ENCODE measurements at places on chromosomes 1 and 21.

GRCh38 chr1:3746389-3746829 is 5.8 kb upstream of the CCDC27 start:
- DNase-seq: no peak

GRCh38 chr1:245459621-245460020 is 304.8 kb downstream of the KIF26B start:
- no peak for DNase-seq

DNA sequence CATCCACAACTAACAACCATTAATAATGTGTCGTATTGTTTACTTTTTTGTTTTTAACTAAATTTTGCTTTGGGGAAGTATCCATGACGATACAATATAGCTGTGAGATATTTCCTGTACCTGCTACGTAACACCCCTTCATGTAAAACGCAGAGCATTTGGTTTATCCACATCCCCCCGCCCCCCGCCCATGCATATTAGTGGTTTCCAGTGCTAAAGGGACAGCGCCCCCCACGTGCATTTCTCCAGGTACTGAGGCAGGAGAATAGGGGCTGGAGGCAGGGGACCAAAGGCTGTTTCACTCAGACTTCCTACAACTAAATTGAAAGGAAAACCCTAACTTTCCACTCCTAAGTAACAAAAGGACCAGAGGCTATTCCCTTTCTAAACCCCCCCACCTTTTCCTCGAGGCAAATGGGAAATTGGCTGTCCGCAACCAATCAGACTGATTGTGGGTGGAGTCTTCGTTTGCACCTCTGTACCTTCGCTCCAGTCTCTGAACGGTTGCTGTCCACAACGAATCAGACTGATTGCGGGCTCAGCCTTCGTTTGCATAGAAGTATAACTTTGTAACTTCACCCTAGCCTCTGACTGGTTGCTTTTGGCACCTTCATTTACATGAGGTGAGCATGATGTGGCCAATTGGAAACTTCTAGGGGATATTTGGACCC is 12.2 kb upstream of the RIPK4 start:
- no peak for DNase-seq

DNA sequence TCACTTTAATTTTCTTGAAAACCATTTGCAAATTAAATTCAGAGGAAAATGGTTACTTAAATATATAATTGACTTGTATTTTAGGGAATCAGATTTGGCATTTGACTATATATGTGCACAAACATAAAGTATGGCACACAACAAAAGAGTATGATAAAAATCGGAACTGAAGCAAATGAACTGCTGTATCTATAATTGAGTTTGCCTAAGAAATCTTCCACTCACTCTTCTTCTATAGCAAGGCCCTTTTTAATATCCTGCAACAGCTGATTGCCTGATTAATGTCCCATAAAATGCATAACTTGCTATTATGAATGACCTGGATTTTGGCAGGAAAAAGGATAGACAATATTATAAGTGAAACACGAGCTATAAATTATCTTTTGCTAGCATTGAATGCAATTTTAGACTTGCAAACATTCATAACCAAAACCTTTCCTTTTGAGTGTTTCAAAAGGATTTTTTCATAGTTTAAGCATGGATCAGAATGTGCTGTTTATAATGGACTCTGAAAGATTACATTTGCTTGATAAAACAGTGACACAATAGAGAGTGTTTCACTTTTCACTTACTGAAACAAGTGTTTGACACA is 2204.3 kb downstream of the MRPL39 start:
- DNase-seq: no peak

GRCh38 chr1:65064981-65065380 is 83.0 kb upstream of the AK4 start:
- no peak for DNase-seq

GRCh38 chr1:165793951-165794350 is 25.3 kb upstream of the TMCO1 start:
- no peak for DNase-seq

GRCh38 chr1:150429805-150430204 is 57.4 kb upstream of the TARS2 start:
- DNase-seq: no peak

DNA sequence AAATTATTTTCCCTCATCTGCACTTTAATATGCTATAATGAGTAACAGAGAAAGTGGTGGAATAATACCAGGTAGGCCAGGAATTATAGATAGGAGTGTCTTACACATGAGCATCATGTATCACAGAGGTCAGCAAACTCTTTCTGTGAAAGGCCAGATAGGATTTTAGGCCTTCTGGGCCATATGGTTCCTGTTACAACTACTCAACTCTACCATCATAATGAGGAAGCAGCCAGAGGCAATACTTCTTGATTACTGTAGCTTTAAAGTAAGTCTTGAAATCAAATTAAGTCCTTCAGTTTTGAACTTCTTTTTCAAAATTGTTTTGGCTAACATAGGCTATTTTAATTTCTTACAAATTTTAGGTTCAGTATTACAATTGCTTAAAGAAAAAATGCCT is 32.1 kb upstream of the IGSF3 start:
- no peak for DNase-seq

DNA sequence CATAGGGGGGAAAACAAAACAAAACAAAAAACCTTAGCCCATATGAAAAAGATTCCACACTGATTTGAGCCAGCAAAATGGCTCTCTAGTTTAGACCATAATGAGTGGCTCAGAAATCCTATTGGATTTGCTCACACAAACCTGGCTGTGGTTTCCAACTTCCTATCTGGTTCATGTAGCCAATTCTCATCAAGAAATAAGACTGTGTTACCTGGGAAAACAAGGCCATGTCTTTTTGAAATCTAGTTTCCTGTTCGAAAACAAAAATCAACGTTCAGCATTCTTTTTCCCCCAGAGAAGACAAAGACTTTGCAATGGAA is 69.2 kb downstream of the TBX15 start:
- DNase-seq: no peak

DNA sequence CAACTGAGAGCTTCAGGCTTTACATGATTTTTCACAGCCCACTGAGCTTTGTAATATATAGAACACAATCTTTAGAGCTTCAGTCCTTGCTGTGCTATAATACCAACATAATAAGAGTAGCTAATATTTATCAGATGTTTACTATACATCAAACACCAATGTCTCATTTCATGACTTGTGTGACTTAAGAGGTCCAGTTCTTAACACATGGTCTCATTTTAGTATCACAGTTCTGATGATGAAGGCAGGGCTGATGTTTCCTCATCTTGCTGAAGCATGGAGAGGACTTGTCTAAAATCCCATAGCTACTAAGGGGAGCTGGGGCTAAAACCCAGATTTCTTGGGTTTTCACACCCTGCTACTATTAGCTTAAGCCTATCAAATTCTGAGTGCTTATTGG is 5.5 kb downstream of the MTR start:
- DNase-seq: no peak

DNA sequence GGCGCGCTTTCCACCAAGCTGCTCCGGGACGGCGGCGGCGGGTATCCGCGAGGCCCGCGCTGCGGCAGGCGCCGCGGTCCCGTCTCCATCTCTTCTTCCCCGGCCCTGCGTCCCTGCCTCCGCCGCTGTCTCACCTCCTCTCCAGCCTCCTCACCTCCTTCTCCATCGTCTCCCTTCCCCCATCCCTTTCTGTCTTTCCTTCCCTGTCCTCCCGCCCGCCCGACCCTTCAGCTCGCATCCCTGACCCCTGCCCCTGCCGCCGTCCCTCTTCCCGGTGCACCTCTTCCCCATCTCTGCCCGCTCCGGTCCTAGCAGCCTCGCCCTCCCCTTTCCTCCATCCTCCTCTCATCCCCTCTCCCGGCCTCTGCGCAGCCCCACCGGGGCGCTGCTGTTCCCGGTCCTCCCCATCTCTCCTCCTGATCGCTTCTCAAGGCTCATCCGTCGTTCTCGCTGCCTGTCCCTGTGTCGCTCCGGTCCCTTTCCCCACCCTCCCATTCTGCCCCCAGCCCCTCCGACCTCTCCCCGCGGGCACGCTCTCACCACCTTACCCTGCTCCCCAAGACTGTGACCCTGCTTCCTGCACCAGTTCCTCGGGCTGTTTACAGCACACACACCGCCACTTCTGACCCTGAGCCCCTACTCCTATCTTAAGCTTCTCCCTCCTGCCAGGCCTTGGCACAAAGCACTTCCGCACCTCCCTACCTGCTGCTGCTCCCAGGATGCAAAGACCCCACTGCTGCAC is 760 bp upstream of the NPHP4 start:
- peak; percentile 34 for DNase-seq

DNA sequence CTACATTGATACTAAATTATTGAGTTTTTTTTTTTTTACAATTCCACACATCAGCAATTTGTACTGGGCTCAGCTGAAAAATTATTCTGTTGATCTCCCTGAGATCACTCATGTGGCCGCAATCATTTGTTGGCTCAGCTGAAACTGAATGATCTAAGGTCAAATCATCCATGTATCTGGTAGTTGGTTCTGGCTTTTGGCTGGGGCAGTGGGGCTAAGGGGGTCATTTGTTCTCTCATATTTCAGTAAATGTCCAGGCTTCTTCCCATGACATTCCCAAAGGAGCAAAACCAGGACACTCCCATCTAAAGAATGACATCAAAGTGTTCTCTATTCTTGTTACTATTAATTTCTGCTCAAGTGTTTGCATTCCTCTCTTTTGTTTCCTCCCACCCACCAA is 806.7 kb upstream of the ADGRL2 start:
- DNase-seq: no peak

GRCh38 chr1:42929434-42930177 is 29.1 kb downstream of the SLC2A1 start:
- DNase-seq: no peak

DNA sequence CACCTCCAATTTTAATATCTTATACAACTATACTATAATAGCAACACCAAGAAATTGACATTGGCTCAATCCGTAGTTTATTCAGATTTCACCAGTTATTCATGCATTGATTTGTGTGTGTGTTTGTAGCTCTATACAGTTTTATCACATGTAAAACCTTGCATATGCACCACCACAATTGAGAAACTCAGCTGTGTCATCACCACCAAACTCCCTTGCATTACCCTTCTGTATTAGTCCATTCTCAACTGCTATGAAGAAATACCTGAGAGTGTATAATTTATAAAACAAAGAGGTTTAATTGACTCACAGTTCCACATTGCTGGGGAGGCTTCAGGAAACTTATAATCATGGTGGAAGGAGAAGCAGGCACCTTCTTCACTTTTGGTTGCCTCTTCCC is 162.1 kb downstream of the PATJ start:
- no peak for DNase-seq

DNA sequence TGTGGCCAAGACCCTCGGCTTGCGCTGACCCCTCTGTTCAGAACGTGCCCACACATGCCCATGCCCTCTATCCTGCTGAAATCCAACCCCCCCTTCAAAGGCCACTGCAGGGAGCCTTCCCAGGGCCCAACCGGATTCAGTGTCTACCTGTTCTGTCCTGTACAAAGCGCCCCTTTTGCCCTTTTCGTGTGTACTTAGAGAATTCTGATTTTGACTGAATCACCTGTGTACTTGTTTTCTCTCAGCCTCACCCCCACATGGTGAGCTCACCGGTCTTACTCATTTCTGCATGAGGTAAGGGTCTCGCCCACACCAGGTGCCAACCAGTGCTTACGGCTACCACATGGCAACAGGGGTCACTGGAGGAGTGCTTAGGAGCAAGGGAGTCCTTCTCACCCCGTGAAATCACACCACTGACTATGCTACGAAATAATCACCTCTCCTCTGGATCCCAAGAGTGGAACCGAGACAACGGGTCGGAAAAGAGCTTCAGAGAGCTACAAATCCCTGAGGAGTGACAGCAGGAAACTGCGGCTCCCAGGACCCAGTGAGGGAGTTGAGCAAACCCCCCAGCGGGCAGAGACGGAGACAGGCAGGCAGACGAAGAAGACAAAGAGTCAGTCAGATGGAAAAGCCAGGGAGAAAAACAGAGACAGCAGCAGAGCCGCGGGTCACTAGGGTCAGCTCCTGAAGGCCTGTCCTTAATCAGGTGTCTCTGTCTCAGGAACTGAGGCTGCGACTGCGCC is 2.1 kb upstream of the S100A2 start:
- DNase-seq: peak; percentile 67

DNA sequence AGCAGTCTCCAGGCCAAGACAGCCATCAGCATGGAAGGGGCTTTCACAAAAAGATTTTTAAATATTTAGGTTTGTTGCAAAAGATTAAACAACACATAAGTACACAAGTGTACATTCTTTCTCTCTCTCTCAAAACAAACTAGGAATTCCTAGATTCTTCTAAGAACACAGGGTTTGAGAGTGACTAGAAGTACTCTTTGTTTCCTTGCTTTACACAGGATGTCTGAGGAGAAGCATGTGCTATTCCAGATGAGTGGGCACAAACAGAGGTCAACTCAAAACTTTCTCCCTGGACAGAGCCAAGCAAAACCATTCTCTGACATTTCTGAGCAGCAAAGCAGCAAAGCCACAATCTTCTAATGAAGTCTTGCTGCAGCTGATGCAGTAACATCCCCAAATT is 210.6 kb upstream of the HOOK1 start:
- DNase-seq: no peak

- DNase-seq: no peak
Observed at GRCh38 chr1:58722414-58722813, 22.6 kb upstream of the MYSM1 start.

GRCh38 chr1:164803366-164803765 is 244.4 kb downstream of the PBX1 start:
- DNase-seq: no peak

- DNase-seq: no peak
Observed at GRCh38 chr1:248402748-248403147, at the start of gene OR2T1. TSS of gene OR2T1 (plus strand) at chr1:248403048. CDS start at chr1:248406148, 3,100 bp downstream.

- no peak for DNase-seq
Observed at GRCh38 chr1:153627715-153628626, at the start of gene S100A1. TSS of gene S100A1 (plus strand) at chr1:153628434. CDS start at chr1:153630522, 2,088 bp downstream.

GRCh38 chr1:156356875-156357534 is 12.0 kb upstream of the RHBG start:
- peak; percentile 61 for DNase-seq

DNA sequence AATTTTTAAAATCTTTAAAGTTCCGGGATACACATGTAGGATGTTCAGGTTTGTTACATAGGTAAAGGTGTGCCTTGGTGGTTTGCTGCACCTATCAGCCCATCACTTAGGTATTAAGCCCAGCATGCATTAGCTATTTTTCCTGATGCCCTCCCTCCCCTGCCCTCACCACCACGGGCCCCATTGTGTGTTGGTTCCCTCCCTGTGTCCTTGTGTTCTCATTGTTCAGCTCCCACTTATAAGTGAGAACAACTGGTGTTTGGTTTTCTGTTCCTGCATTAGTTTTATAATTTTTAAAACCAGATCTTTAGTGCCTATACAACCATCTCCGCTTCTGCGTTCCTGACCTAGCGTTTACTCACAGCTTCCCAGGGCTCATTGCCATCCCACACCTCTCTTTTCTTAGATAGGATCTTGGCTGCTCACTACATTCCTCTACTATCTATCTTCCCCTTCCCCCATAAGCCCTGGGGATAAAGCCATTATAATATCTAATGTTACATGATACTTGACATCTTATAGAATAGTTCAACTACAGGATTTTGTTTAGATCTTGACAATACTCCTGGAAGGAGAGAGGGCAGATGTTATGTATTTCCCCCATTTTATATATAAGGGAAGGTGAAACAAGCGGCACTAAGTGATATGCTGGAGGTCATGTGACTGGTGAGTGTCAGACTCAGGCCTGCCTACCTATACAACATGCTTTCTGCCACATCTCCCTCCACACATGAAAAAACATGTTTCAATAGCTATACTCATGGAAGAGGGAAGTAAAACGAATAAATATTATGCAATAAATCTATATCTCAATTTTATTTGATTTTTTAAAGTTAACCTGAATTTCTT is 52.3 kb upstream of the DNAJC6 start:
- DNase-seq: no peak

- no peak for DNase-seq
Observed at GRCh38 chr1:192513697-192514096, 61.9 kb upstream of the RGS1 start.
